ENCODE measurements at places on chromosomes 13 and 19. TPM values are rescaled to one million over a fixed set of nuclear protein-coding genes. Genes with fewer than 3 reads are reported as not detected.

DNA sequence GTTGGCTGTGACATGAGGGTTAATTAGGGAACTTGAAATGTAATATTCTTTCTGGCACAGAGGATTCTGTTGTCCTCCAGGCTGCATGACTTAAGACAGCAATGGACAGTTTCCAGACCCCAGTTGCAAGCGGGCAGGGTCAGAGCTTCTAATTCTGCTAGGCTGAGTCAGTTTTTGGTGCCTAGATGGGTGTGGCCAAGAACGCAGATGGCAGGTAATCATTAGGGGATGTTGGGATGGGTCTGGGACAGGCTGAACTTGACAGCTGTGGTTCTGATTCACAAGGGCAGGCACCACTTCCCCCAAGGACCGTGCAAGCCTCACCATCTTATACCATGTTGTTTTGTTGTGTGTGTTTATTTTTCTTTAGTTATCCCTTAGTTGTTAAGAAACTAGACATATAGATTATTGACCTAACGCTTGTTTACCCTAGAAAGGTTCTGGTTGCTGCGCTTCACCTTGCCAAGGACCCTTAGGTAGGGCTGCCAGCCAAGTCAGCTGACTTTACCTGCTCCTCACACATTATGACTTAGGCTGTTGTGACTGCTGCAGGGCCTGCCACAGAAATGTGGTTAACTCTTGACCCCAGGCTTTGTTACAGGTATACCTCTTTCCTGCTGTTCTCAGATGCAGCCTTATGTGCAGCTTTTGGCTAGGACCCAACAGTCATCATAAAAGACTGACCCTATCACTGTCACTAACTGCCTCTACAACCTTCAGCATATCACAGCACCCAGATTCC is 117.7 kb upstream of the KLF12 start:
- DNase-seq, result no peak

The OR10H1 gene
- not detected for polyA plus RNA-seq

DNA sequence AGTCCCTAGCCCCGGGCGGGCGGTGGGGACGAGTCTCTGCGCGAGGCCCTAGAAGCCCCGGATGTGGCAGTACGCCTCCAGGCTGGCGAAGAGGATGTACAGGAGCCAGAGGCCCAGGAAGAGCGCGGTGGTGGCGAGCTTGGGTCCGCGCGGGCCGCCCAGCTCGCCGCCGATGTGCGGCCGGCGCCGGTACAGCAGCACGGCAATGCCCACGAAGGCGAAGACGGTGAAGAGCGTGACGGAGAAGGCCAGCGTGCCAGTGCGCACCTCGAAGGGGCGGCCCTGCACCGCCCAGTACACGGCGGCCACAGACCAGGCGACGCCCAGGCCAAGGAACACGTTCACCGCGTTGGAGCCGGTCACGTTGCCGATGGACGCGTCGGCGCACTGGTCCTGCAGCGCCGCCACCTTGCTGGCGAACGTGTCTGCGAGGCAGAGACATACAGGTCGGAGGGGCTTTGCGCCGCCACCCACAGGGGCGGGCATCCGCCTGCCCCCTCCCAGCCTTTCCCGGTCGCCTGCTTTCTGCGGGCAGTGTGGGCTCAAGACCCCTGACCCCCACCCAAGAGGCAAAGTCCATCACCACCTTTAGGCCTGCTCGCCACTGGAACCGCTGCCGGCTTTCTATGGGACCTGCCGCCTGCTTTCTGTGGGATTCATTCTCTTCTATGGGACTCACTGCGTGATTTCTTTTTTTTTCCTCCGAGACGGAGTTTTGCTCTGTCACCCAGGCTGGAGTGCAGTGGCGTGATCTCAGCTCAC is 10.9 kb upstream of the MEIS3 start:
- DNase-seq, result no peak

DNA sequence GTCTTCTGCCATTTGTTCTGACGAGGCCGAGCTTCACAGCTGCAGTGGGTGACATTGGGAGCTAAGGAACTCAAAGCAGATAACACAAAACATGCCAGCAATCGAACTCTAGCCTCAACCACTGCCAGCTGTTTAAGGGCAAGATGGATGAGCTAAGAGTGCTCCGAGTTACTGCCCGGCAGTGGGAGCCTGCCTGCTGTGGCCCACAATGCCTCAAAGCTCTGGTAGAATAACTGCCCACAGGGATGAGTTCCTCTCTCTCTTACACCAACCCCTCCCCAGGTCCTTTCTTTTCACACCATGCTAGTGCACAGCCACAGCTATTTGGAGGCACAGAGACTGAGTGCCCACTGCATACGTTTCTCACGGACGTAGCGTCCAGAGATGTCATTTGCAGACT is 330.5 kb downstream of the FGF9 start:
- no peak for DNase-seq
